Left forelimb (tissue), 1 donor: ENCODE measurements at places on chromosomes 12 and 14.

- DNase-seq = no peak
These were observed 10.9 kb upstream of the PCED1B start for GRCh38 chr12:47068539-47068938.

DNA sequence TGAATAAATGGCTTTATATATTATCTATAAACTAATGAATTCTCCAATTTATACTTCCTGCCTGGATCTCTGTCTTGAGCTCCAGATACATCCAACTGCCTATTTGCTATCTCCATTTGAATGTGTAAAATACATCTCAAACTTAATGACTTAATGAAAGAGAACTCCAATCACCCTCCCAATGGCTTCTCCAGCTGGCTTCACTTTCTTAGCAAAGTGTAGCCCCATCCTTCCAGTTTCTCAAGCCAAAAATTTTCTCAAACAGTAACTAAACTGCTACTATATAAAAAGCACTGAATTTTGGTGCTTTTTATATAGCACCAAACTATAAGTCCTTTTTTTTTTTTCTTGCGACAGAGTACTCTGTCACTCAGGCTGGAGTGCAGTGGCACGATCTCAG is 2.6 kb downstream of the CRY1 start:
- no peak for DNase-seq

DNA sequence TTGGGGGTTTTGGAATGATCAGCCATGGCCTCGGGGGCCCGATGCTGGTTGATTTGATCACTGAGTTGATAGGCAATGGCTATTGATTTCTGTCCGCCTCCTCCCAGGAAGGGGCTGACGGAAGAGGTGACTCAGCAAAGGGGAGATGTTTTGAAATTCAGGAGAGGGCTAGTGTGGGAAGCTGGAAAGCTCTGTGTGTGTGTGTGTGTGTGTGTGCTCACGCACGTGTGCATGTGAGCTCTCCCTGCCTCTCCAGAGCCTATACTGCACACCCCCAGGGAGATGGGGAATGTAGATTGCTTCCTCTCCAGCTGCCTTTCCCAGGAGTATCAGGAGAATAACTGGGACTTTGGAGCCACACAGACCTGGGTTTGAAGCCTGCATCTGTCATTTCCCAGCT is 184.9 kb upstream of the MYL2 start:
- DNase-seq = no peak

GRCh38 chr14:22882529-22883172 is 371 bp upstream of the REM2 start:
- no peak for DNase-seq

GRCh38 chr14:86575141-86575540 is 1045.2 kb downstream of the FLRT2 start:
- no peak for DNase-seq

GRCh38 chr12:131511391-131511802 is 199.5 kb upstream of the SFSWAP start:
- DNase-seq = peak; percentile 25

DNA sequence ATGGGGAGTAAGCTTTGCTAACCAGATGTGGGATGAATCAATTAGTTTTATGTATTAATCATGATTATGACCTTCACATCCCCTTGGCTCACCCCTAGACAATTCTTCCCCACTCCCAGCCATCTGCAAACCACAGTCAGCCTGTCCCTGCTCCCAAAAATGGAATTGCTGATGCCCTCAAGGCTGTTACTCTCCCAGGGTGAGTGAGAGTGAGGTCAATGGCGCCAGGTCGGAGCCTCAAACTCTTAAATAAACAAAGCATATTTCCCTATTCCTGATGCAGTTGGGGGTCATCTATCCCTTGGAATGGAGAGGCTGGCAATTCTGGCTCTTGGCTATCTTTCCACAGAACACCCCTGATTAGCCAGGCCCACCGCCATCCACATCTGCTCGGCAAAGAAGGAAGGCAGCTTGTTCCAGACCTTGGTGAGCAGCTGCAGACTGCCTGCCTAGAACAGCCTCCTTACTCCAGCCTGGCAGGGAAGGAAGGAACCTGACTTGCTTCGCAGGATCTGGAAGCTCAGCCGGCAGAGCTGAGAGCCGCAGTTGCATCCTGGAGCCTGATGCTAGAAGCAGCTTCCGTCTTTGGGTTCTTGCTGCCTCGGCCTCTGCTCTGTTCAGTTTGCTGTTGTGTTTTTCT is 57.0 kb downstream of the SMUG1 start:
- DNase-seq = no peak

DNA sequence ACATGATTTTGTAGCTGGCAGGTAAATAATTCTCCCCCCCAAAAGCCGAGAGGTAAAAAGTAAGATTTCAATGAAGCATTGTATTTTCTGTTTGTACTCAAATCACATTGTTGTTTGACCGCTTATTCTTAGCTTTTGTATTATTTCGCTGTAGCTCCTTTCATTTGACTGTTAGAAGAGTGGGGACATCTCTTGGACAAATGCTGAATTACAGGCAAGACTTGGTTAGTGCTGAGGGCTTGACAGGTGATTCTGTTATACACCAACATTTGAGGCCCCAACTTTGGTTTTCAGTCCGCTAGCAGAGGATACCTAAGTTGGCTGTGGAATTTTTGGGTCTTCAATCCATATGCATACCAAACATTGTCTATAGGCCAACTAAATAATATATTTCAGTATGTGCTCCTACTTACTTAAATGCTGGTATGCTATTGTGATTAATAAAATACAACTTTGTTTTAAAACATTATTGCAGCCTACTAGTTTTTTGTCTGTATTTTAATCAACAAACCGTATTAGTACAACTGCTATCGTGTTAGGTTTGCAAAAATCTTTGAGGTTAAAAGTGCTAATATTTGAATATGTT is 102.2 kb downstream of the ERC1 start:
- DNase-seq = no peak

DNA sequence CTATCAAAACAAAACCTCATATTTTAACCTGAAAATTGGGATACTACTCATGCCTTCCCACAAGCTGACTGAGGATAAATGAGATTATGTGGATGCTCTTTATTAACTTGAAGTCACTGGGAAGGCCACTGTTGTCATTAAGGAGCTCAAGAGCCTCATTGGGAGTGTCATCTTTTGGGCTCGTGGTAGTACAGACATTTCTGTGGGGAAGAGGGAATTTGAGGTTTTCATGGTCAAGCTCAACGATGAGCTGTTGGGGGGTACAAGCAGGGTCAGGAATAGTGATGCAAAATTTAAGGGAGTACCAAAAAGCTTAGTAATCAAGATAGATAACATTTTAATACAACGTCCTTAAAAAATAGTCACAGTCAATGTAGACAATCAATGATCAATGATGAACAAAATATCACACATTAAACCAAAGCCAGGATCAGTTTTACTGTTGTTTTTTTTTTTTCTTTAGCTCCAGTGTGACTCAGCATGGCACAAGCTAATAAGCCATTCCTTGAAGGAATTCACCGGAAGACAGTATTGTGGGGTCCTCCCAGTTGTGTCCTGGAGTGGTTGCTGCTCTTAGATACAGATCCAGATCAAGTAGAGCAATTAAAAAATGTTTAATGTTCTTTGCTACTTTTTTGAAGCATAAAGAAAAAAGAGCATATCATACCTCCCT is 130.9 kb downstream of the C12orf75 start:
- no peak for DNase-seq

- no peak for DNase-seq
These were observed 37.2 kb downstream of the HECTD1 start for GRCh38 chr14:31170411-31170810.

GRCh38 chr12:120639771-120640721 is at the start of gene CABP1:
CABP1 (plus strand) TSS chr12:120640626; CDS start chr12:120640686, 60 bp downstream.
- no peak for DNase-seq

DNA sequence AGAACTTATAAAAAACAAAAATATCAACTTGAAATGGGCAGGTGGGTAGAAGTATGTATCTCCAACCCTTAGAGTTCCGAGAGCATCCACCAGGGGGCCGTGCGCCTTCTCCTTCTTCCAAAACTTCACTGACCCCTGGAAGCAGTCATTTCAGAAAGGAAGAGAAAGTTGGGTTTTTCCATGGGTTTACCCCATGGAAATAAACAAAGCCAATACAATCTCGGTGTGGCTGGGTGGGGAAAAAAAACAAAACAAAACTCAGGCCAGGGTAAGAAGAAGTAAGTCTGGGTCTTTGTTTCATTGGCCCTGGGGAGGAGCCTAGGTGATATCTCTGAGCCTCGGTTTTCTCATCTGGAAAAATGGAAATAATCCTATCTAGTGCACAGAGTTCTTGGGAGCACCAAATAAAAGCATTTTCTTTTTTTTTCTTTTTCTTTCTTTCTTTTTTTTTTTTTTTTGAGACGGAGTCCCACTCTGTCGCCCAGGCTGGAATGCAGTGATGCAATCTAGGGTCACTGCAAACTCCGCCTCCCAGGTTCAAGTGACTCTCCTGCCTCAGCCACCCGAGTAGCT is 33.6 kb upstream of the HNF1A start:
- DNase-seq = no peak

DNA sequence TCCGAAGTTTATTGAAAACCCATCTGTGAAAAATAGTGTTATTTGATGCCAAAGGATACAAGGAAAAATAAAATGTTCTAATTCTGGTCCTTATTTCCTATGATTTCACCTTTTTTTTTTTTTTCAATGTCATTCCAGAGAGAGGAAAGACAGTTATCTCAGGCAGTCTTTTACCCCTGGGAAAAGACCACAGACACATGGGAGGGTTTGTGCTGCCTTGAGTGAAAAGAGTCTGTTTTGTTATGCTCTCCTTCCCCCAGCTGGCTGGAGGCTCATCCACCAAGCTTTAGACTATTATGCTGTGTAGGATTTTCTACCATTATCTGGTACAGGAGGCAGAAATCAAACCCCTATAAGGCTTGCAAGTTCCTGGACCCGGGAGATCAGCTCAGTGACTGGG is 151.8 kb downstream of the CRADD start:
- DNase-seq = no peak

GRCh38 chr14:101246894-101247841 is 314.1 kb upstream of the DIO3 start:
- DNase-seq = peak; percentile 59

GRCh38 chr14:54902143-54902520 is 494 bp downstream of the GCH1 start:
- DNase-seq = peak; percentile 70

GRCh38 chr14:54975856-54976255 is 51.0 kb downstream of the WDHD1 start:
- DNase-seq = no peak

- DNase-seq = no peak
These were observed 47.9 kb downstream of the ST8SIA1 start for GRCh38 chr12:22286569-22286968.

- no peak for DNase-seq
These were observed 577.4 kb downstream of the MED13L start for GRCh38 chr12:115700081-115700480.

- no peak for DNase-seq
These were observed 187.6 kb downstream of the DICER1 start for GRCh38 chr14:94969766-94970165.

DNA sequence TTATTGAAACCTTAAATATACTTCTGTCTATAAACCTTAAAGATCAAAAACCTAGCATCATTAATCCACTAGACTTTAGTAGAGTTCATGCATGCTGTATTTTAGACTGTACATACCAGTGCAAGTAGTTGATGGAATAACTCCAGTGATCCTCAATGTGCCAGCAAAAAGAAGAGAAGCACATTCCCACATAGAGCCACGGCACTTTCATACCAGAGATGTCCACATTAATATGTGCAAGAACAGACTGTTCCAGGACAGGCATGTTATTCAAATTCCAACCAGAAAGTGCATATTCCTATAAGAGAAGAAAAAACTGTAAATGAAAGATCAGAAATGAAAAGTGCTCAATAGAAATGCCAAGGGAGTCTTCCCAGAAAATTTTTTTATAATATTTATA is 55.0 kb downstream of the KDM5A start:
- no peak for DNase-seq

- DNase-seq = no peak
These were observed 17.6 kb upstream of the STK38L start for GRCh38 chr12:27226407-27226929.

DNA sequence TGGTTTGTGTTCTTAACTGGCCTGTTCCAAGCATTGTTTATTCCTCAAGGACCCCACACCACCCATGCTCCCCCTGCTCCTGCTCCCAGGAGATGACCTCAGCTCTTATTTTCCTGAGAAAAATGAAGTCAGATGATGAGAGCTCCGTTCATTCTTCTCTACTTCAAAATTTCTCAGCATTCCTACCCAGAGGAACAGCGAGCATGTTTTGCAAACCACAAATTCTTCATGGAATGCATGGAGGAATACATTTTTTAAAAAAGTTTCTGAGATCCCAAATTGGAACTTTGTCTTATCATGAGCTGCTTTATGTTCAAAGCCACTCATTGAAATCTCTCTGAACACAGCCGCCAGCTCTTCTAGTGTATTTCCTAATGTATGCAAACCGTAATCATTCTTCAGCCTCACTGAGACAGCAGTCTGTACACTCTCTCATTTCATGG is 44.9 kb downstream of the SYNE2 start:
- no peak for DNase-seq

- no peak for DNase-seq
These were observed 52.9 kb downstream of the SVOP start for GRCh38 chr12:108967869-108968540.

DNA sequence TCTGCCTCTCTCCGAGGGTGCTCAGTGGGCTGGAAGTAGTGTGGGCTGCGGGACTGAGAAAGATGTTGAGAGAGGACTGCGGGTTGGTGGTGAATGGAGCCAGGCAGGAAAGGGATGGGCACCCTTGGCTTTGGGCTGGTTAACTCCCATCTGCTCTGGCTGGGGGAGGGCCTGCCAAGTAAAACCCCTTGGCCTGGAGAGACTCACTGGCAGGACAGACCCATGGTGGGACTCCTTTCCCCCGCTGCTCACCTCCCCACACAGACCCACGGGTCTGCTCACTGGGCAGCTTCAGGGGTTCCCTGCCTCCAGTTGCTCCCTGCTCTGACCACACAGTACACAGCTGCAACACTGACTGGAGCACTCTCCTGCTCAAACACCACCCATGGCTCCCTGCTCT is 54.1 kb downstream of the KRT80 start:
- no peak for DNase-seq

- peak; percentile 87 for DNase-seq
These were observed 113.3 kb downstream of the FOXN3 start for GRCh38 chr14:89303456-89304435.
